ENCODE measurements at places on chromosomes 11 and 22. TPM values are rescaled to one million over a fixed set of nuclear protein-coding genes. Genes with fewer than 3 reads are reported as not detected.
A peak's percentile ranks its signal among the peaks of the same experiment; 100 is the strongest.

DNA sequence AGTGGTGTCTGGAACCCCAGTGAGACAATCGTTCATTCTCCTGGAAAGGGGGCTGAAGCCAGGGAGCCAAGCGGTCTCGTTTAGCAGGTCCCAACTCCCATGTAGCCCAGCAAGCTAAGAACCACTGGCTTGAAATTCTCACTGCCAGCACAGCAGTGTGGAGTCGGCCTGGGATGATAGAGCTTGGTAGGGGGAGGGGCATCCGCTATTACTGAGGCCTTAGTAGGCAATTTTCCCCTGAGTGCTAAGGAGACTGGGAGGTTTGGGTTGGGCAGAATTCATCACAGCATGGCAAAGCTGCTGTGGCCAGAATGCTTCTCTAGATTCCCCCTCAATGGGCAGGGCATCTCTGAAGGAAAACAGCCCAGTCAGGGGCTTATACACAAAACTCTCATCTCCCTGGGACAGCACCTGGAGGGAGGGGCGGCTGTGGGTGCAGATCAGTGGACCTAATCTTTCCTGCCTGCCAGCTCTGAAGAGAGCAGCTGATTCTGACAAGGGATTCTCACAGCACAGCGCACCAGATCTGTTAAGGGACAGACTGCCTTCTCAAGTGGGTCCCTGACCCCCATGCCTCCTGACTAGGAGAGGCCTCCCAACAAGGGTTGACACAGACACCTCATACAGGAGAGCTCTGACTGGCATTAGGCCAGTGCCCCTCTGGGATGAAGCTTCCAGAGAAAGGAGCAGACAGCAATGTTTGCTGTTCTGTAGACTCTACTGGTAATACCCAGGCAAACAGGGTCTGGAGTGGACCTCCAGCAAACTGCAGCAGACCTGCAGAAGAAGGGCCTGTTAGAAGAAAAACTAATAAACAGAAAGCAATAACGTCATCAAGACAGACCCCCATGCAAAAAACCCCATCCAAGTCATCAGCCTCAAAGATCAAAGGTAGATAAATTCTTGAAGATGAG lies 14.8 kb downstream of the OR52M1 start:
- DNase-seq: no peak

DNA sequence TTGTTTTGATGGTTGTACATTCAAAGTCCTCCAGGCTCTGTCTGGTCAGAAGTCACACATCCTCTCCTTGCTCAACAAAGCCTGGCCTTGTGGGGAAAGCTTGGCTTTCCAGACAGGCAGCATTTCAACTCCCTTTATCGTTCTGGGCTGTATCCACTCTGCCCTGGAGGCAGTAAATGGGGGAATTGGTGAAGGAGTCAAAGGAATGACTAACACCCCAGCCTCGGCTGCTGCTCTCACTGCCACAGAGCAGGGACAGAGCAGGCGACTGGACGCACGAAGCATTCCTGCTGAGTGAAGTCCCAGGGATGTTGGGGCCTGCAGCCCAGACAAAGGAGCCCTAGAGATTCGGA lies 52.8 kb downstream of the WNT11 start:
- DNase-seq: no peak

DNA sequence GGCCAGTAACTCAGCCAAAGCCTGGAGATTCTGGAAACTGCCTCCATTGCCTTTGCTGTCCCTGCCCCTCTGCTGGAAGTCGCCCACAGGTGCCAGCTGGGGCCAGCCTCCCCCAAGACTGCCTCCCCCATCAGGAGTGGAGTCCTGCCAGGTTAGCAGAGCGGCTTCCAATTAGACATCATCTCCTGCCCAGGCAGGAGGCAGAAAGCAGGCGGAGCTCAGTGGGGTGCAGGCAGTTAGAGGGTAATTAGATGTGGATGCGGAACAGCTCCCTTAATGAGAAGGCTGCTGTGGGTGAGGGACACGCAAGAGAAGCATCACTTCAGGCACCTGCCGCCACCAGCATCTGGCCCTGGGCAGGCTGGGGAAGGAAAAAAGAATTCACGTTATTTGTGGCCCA lies 90.9 kb upstream of the TP53I11 start:
- DNase-seq: no peak

- peak; percentile 44 for DNase-seq
Measured at GRCh38 chr22:30005213-30005857, 74.9 kb upstream of the HORMAD2 start.

DNA sequence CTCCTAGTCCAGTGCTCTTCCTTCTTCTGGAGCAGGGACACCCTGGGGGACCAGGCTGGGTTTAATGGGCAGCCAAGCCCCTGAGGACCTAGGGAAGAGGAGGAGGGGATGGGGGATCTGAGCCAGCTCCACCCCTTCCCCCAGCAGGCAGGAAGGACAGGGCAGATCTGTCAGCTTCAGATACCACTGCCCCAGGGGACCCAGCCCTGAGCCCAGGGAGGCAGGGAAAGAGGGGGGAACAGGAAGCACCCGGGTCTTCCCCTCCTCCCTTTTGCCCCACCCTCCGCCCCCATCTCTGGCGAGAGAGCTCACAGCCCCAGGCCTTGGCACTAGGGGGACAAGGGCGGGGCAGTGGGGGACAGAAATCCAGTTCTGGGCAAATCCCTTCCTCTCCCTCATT lies 11.7 kb upstream of the SOX10 start:
- no peak for DNase-seq

- no peak for DNase-seq
Measured at GRCh38 chr22:23682827-23683355, 7.9 kb upstream of the RGL4 start.

DNA sequence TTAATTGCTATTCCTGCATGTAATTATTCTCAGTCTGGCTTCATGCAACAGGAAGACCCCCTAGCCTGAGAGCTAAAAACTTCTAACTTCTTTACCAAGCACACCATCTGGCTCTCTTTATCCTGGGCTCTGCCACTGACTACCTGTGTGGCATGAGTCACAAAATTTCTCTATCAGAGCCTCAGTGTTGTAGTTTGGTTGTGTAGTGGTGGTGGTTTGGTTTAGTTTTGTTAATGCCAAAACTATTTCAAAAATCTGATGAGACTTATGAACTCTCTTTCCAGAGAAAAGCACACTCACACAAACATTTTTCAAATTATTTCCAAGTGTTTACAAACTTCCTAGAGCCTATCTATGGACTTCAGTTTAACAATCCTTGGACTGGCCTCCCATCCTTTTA lies 7.5 kb upstream of the IL17RA start:
- no peak for DNase-seq

DNA sequence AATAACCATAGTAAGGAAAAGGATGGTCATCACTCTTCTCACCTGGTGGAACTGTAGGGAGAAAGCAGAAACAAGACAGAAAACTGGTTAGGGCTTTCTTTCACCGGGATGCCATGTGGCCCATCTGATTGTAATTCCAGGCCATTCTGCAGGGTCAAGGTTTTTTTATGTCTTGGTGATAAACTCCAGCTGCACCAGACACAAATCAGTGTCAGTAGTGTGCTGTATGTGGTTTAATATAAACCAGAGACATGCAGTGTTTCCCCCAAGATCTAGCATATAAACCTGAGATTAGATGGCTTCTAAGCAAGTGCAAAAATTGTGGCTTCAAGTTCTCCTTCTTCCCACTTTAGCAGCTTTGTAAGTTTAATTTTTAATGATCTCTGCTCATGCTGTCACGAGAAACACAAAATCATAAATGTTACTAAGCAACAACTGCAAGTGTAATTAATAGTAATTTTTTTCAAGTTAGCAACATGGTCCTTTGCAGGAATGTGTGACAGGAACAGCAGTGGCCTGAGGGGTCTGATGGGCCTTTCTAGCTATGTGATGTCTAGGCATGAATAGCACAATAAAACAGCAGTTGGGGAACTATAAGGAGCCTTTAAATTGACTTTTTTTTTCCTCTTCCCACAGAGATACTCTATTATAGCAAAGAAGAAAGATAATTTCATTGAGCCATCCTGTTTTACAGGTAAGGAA lies 41.6 kb downstream of the BDNF start:
- no peak for DNase-seq

GRCh38 chr22:39374801-39375200 lies 24.8 kb upstream of the TAB1 start:
- DNase-seq: no peak

The OR51B5 gene
- 0.40 TPM for polyA plus RNA-seq

The CCDC87 gene
- polyA plus RNA-seq: 0.32 TPM

The SLC37A2 gene
- 2.1 TPM for polyA plus RNA-seq

The SRRD gene
- polyA plus RNA-seq: 35.5 TPM

The ZDHHC13 gene
- polyA plus RNA-seq: 19.9 TPM

The TBCEL gene
- 24.9 TPM for polyA plus RNA-seq
